ENCODE measurements at places on chromosomes 2 and 18.

- DNase-seq = no peak
Measured at GRCh38 chr2:207483477-207483876, 46.3 kb upstream of the CREB1 start.

DNA sequence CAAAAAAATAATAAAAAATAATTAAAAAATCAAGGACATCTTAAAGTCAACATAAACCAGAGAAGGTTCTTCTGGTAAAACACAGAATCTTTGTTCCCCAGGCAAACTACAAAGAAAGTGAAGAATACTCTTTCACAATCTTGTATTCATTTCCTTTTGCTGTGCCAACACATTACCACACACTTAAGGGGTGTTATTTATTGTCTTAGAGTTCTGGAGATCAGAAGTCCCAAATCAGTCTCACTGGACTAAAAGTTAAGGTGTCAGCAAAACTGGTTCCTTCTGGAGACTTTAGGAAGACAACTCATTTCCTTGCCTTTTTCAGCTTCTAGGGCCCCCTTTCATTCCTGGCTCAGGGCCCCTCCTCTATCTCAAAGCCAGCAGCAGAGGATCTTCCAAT, 12.2 kb upstream of the CAB39 start:
- no peak for DNase-seq

DNA sequence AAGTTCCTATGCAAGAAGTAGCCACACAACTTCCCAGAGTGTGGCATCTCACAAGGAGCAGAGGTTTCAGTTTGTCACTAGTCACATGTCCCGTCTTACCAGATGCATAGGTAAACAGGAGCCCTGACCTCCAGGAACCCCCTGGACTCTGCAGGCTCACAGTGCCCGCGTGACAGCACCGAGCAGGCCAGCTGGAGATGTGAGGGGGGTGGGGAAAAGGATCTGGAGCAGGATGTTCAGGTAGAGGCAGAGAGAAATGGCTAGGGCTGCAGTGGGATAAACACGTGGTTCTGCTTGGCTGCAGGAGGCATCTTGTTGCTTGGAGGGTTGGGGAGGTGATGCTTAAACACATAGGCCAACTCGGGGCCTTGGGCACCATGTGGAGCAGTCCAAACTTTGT, 54.2 kb downstream of the IMPA2 start:
- DNase-seq = no peak

DNA sequence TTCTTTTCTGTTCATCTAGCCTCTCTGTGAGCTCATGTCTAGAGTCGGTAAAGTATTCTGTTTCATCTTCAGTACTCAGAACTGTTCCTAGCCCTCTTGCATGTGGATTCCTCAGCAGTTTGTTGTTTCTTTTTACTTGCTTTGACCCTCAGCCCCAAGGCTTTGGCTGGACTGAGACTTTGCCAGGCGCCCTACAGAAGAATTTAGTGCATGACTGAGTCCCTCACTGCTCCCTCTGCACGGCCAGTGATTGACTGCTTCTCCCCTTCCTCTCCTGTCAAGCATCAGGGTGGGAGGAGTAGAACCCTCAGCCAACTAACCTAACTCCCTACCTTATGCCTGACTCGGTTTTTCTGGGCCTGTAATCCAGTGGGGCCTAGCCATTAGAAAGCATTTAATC, 109.8 kb downstream of the ESCO1 start:
- no peak for DNase-seq

DNA sequence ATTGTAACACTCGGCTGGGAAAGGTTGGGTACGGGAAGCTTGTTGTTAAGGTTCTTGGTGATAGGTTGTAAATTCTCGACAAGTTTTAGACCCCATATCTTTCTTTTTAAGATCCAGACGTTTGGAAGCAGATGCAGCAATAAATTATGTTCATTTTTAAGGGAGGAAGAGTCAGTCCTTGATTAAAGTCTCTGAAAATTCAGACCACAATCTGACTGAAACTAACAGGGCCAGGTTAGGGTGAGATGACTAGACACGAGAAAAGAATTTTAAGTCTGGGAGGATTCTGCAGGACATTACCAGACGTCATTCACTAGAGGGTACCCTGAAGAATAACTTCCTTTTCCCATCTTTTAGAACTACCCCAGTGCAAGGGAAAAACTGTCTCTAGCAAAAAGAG, 16.1 kb downstream of the WIPF1 start:
- no peak for DNase-seq

DNA sequence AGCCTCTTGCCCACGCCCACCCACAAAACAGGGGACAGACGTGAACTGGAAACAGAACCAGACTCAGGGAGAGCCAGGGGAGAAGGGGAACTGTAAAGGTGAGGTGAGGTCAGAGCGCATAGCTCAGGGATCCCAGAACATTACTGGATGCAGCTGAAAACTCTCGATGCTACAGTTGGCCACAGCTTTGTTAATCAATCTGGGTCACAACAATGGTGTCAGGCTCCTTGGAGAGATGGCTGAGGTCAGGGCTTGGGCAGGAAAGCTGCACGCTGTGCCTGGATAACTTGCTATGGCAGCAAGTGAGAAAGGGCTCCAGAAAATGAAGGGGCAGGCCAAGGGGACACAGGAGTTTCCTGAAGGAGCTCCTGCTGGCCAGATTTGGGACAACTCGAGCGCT, 263.3 kb downstream of the TFCP2L1 start:
- no peak for DNase-seq

GRCh38 chr2:163610817-163611556, 124.8 kb downstream of the FIGN start:
- no peak for DNase-seq

- no peak for DNase-seq
Measured at GRCh38 chr2:119175517-119175916, 17.0 kb upstream of the C1QL2 start.

DNA sequence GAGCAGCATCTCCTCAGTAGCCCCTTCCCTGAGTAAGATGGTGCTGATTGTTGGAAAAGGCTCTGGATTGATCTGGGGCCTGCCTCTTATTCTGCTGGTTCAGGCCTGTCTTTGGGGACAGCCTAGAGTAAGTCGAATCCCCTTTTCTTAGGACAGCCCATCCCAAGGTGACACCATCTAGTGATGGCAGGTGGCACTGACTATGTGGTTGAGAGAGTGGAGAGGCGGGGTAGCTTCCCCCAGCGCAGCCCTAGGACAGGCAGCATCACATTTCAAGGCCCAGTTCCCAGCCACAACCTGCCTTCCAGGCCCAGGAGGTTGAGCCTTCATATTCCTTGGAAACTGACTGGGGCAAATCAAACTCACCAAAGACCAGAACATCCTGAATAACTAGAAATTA, 69.1 kb upstream of the B3GNT7 start:
- DNase-seq = no peak

- DNase-seq = no peak
Measured at GRCh38 chr2:6640621-6641015, 225.1 kb downstream of the CMPK2 start.
